HCT116 (cell line): ENCODE measurements at places on chromosomes 7 and 10.

DNA sequence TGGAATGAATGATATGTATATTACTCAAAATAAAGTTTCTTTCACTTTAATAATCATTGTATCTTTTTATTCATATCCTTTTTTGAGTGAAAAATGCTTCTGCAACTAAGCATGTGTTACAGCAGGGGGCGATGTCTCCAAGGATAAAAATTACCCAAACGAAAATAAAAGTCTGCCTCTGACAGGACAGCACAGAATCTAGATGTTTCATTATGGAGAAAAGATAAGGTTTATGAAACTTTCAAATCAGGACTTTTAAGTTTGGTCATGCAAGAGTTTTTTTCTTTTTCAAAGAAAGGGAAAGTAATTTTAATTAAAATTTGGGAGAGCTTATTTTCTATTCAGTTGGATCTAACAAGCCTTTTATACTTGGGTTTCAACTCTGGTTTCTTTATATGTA lies 48.4 kb downstream of the TES start:
- DNase-seq: peak; percentile 48

DNA sequence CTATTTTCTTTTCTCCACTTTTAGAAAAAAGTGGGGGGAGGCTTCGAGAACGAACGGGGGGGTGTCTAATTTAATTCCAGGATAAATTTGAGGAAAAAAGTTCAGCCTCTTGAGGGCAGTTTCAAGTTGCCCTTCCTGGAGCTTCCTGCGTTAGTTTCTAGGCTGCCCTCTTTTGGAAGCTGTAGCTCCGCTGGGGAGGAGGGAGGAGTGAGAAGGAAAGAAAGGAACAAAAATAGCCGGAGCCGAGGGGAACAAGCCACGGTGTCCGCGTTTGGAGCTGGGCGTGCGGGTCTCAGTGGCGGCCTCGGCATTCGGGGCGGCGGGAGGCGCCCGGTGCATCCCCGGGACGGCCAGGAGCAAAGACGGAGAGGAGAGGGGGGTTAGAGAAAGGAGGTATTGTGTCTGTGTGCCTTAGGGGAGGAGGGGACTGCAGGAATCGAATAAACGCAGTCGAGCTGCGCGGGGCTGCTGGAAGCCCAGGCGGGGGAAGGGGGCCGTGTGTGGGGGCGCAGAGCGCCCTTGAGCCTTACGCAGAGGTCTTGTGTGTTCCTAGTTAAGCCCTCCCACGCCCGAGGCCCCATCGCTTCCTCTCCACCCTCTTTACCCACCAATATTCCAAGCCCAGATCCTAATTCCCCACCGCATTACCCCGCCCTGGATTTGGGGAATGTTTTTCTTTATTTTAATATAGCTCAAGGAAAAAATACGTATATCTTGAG lies 2.0 kb upstream of the TNRC18 start:
- no peak for DNase-seq

GRCh38 chr10:126734015-126734414 lies 63.5 kb upstream of the C10orf90 start:
- no peak for DNase-seq

DNA sequence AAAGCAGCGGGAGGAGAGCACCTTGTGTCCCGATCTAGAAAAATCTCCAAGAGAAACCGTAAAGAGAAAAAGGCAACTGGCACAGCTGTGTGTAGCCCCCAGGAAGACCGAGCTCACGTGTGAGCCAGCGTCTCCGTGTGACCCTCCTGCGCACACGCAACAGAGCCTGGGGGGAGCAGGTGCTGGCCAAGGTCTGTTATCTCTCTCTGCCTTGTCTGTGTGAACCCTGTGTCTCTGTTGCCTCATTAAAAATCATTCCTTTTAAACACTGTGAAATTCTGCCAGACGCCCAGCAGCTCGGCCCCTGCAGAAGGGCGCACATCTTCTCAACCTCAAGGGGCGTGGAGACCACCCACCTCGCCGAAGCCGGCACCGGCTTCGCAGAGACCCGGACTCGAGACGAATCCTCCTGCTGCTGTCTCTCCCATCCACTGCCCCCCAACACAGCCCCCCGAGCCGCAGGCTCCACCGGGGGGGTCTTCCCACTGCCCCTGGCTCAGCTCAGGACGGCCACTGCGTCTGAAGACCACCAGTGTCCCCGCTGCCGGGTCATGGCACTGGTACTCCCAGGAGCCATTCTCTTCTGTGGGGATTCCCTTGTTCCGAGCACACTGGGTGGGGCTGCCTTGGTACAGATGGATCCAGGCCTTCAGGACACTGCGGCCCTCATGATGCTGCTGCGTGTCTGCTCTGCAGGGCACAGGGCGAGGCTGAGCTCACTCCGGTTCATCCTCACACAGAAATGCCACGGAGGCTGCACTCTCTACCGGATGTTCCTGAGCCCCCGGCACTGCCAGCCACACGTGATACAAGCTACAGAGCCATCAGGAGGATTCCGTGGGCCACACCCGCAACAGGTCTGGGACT lies 94.3 kb upstream of the DNAAF5 start:
- no peak for DNase-seq

DNA sequence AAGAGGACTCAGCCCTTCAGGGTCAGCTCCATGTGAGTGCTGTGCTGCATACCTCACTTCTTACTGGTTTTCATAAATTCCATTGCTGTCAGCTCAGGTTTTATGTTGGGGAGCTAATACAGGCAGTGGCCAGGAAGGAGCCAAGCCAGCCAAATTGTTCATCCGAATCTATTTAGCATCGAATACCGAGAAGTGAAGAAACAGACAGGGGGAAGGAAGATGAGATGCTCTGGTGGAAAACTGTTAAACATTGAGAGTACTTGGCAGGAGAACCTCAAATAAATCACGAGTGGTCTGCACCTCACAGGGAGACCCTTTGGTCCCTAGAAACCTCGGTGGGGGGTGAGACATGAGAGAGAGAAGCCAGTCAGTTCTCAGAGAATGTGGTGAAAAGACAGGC lies 196.0 kb upstream of the TMEM72 start:
- DNase-seq: no peak

DNA sequence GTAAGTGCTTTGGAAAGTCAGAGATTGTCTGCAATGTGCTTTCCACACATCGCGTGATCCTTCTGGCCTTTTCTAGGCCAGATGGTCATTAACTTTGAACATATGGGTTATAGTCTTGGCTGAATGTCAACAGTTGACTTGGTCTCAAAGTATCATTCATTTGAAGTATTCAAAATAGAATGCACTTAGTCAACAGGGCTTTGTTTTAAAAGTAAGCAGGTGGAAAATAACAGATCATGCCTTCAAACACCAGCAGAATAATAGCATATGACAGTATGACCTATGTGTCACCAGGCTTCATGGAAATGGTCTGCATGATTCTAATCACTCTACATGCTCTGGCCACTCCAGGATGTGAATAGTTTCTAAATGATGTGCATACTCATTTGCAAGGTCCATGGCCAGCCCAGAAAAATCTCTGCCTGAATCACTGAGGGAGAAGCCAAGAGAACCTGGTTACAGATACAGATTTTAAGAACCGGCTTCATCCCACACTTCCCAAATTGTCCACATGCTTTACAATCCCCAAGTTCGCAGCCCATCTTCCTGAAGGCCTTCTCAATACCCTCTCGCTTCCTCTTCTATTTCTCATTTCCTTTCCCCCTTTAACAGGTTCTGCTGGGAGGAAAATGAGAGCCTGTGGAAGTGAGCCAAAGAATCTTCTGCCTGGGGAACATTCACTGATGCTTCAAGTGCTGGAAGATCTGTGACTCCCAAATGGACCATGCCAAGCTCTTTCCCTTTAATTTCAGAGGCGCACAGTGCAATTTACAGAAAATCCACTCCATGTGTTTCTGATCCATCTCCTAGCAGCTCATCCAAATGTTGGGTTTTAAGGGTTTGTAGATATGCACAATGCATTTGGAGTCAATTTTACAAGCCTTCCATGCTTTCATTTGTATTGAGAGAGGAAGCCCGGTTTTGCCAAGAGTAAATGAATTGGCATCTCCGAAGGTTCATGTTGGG lies 122.8 kb upstream of the GDF10 start:
- DNase-seq: no peak

GRCh38 chr10:123643315-123643714 lies 22.8 kb upstream of the GPR26 start:
- DNase-seq: no peak

- DNase-seq: no peak
Observed at GRCh38 chr7:70053421-70053820, 455.1 kb downstream of the AUTS2 start.

GRCh38 chr10:126391192-126391885 lies 3.1 kb upstream of the ADAM12 start:
- no peak for DNase-seq

GRCh38 chr10:52499281-52499680 lies 185.2 kb downstream of the DKK1 start:
- no peak for DNase-seq

GRCh38 chr7:2576742-2577491 lies 18.1 kb downstream of the IQCE start:
- no peak for DNase-seq

GRCh38 chr7:91352091-91352490 lies 87.9 kb downstream of the FZD1 start:
- no peak for DNase-seq

DNA sequence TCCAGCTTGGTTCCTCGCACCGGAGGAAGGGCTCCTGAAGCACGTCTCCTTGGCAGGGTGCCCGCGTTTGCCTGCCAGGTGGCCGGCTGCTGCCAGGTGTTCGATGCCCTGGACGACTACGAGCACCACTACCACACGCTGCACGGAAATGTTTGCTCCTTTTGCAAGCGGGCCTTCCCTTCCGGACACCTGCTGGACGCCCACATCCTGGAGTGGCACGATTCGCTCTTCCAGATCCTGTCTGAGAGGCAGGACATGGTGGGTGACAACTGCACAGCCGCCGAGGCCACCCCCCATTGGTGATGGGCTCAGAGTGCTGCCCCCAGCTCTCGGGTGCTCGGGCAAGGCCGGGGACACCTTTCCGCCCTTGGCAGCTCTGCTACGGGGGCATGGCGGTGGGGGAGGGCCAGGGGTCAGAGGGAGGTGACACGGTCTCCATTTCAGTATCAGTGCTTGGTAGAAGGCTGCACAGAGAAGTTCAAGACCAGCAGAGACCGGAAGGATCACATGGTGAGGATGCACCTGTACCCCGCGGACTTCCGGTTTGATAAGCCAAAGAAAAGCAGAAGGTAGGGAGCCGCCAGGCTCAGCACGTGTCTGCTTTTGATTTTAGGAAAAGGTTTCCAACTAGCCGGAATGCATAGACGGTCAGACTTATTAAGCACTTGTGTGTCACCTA lies 1.1 kb downstream of the ZNF511 start:
- DNase-seq: no peak

GRCh38 chr7:83060218-83060617 lies 102.5 kb downstream of the PCLO start:
- no peak for DNase-seq

GRCh38 chr7:26201247-26202018 lies at the start of gene CBX3:
CBX3 (plus strand) TSS chr7:26201745; CDS start chr7:26202999, 1,254 bp downstream.
- peak; percentile 69 for DNase-seq

- no peak for DNase-seq
Observed at GRCh38 chr7:50565977-50566376, 772 bp upstream of the DDC start.

DNA sequence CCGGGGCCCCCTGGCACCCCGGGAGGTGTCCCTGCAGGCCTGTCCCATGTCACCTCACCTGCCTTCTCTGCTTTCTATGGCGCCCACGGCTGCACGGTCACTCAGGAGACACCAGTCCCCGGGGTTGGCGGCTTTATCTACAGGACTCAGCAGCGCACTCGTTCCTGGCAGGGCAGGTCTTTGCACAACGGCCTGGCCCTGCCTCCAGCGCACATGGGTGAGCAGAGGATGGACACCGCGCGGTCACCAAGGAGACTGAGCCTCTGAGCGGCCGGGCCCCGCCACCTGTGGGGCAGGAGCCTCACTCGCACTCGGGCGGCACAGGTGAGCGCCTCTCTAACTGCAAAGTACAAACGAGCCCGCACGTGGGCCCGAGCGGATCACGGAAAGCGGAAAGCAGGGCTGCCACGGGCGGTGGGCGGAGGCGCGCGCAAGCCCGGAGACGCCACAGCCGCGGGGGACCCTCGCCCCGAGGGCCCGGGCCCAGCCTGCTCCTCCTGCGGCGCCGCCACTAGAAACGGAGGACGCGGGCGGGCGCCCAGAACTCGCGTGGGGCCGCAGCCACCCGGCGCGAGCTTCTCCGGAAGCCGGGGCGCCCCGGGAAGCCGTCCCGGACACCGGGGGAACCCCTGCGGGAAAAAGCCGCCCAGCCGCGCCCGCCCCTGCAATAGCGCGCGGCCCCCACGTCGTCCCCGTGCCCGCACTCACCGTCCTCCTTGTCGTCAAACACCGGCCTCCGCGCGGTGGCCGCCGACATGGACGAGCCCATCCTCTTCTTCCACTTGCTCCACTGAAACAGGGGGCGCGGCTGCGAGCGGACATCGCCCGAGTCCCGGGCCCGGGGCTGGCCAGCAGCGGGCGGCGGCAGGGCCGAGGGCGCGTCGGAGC lies 642 bp downstream of the STK32C start:
- no peak for DNase-seq

DNA sequence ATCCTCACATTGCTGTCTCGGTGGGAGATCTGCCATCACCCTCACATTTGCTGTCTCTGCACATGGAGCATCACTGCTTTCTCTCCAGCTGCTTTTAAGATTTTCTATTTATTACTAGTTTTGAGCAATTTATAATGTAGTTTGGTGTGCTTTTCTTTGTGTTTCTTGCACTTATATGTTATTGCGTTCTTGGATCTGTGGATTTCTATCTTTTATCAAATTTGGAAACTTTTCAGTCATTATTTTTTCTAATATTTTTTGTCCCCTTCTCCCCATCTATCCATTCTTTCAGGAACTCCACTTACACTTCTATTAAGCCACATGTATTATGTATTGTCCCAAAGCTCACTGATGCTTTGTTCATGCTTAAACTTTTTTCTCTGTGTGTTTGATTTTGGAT lies 108.9 kb downstream of the FOXL3 start:
- no peak for DNase-seq

GRCh38 chr10:133132473-133133291 lies 27.3 kb upstream of the KNDC1 start:
- DNase-seq: no peak

DNA sequence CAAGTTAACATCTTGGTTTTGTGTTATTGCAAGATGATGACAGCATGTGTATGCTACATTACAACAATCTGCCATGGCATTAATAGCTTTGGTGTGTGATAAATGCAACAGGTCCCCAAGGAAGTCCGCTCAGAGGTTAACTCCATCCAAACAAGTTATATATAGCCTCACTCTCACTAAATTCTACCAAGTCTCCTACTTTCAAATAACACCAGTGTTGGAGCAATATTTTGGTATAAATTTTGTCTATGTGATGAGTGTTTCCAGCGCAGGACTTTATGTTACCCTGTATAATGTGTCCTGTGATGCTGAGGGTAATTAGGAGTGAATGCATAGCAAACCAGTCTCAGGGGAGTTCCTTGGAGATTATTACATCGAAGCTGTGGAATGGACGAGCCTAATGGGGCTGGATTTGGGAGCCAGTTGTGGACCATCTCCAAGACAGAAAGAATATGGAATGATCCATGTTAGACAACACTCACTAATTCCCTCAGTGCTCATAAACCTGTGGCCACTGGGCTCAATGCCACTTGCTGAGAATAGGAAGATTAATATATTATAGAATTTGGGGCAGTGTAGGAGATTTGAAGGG lies 127.6 kb upstream of the CXCL12 start:
- no peak for DNase-seq
